NCI-H1092 treated with DMSO at 0.1 percent for 48 hours (cell line): ENCODE measurements at places on chromosomes 2 and 18.
A peak's percentile ranks its signal among the peaks of the same experiment; 100 is the strongest.

DNA sequence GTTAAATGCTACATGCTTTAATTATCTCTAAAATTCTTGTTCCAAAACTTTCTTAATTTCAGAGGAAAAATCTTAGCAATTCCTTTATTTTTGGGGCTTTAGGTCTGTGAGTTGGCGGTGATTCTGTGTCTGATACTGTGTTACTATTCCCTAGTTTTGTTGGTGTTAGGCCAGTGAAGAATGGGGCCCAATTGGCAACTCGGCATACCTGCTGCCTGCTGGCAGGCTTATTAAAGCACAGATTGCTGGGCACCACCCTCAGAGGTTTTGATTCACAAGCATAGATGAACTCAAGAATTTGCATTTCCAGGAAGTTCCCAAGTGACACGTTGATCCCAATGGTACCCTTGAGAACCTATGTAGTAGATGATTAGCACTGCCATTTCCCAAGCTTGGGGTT, 101.6 kb downstream of the OSBPL6 start:
- DNase-seq: no peak

GRCh38 chr2:156023229-156023869, 309.2 kb downstream of the NR4A2 start:
- no peak for DNase-seq

DNA sequence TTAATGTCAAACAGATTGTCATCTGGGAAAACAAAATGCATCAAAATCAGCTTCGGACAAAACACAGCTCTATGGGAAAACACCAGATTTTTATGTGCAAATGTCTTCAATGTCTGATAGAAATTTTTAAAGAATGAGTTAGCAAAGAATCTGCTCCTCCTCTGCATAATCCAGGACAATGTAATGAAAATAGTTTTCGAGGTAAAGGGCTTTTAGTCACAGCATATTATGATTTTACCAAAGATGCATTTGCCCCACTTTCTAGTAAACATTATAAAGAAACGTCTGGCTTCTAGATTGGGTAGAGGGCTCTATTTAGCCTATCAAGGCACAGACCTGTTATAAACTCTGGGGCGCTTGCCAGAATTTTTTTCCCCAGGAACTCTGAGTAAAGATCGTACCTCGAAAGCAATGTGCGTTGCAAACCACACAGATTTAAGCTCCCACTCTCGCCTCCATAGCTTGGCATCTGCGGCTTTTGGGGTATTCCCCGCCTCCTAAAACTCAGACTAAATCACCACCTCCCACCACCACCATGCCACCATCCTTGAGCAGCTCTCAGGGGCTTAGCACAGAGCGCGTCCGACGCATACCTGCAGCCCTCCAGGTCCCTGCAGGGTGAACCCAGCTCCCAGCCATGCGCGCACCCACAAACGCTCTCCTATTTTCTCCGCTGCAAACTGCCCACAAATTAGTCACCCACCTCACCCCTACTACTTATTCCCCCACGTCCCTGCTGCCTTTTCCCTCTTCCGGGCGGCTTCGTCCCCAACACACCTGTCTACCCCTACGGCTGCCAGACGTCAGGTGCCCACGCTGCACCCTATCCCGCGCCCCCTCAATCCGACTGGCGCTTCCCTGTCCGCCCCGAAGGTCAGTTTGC, 829 bp downstream of the ACVR1C start:
- DNase-seq: peak; percentile 22

- DNase-seq: no peak
Measured at GRCh38 chr2:58794103-58794502, 553.0 kb upstream of the FANCL start.

- DNase-seq: no peak
Measured at GRCh38 chr2:66431846-66432587, 2.9 kb upstream of the MEIS1 start.

GRCh38 chr2:86592547-86593230, 29.4 kb upstream of the CHMP3 start:
- DNase-seq: no peak

DNA sequence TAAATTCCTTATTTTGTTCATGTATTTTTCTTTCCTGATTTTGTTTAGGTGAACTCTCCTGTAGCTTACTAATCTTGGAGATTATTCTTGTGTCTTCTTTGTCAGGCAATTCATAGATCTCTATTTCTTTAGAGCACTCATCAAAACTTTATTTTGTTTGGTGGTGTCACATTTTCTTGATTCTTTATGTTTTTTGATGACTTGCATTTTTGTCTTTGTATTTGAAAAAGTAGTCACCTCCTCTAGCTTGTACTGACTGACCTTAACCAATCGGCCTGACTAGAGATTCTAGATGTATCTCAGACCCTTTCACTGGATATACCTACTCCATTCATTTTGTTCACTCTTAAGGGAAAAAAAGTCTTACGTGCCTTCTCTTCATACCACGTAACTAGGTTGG, 986.3 kb upstream of the LRRTM1 start:
- DNase-seq: no peak

DNA sequence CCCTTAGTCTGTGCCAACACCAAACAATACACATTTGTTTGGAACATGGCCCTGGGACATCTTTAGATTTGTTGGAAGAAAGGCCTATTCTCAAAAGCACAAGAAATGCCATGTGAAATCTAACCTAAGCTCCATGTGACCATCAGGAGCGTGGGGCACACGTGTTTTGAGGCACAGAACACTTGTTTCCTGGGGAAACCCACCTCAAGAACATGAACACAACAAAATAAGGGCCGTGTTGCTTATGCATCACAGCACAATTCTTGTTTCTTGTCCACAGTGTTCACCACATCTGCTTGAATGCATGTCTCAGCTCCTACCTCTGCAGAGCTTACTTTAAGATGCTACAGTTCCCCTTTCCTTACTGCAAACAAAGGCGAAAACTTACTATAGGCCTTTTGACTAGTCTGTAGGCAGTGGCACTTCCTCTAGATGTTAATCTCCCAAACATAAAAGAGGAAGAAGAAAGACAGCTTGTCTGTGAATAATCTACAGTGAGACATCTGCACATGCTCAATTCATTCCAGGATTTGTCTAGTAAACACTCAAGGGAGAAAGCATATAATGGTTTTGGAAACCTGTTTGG, 165.0 kb downstream of the ANKRD44 start:
- no peak for DNase-seq

- DNase-seq: no peak
Measured at GRCh38 chr18:50839341-50839740, 19.5 kb upstream of the MRO start.

DNA sequence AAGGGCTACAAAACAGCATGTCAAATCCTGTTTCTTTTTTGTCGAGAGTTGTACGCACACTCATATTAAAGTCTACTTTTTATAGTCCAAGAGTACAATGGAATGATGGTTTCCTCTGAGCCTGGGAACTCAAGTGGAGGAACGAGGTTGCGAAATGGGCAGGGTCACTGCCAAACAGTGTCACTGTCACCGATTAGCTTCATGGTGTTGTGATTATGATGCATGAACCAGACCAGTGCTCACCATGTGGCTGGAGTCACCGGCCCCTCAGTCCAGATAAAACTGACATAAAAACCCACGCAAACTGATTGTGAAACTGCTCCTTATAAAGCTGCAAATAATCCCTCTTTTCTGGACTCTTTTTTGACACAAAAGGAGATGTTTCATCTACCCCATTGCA, 122.0 kb downstream of the COPS8 start:
- no peak for DNase-seq

- DNase-seq: no peak
Measured at GRCh38 chr2:84700006-84700405, 180.9 kb downstream of the TRABD2A start.
